ENCODE measurements at places on chromosomes 5 and 9. TPM values are rescaled to one million over a fixed set of nuclear protein-coding genes. Genes with fewer than 3 reads are reported as not detected.

Gene TSSK1B
- 0.73 TPM for total RNA-seq

Gene TOPORS
- total RNA-seq: 28.0 TPM

Gene ITK
- total RNA-seq: 0.09 TPM

Gene PRLR
- 5.2 TPM for total RNA-seq

Gene DCAF12
- total RNA-seq: 26.3 TPM

Gene OBP2A
- not detected for total RNA-seq

Gene BICD2
- 32.4 TPM for total RNA-seq

- no peak for DNase-seq
Observed at GRCh38 chr9:75964427-75964826, 74.0 kb downstream of the PCSK5 start.

GRCh38 chr9:106757514-106757913 lies 105.5 kb upstream of the ZNF462 start:
- no peak for DNase-seq

- no peak for DNase-seq
Observed at GRCh38 chr5:137367951-137368350, 131.2 kb downstream of the SPOCK1 start.

DNA sequence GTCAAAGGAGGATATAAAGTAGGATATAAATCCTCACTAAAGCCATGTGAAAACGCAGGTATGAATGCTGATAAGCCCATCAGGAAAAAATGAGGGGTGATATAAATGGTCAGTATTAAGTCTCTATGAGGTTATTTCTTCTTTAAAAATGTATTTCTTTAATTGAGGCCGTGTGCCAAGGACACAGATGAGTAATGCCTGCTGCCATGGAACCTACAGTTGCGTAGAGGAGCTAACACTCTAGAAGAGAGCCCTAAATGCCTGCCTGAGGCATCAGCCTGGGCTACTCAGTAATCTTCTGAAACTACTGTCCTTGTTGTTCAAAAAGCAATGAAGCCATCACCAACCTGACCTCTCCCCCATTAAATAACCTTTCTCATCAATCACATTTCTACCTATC lies 84.9 kb downstream of the KLHL3 start:
- DNase-seq: no peak

GRCh38 chr9:14190240-14190639 lies 123.7 kb downstream of the NFIB start:
- DNase-seq: no peak

- no peak for DNase-seq
Observed at GRCh38 chr5:132291026-132291425, 3.2 kb upstream of the SLC22A4 start.

DNA sequence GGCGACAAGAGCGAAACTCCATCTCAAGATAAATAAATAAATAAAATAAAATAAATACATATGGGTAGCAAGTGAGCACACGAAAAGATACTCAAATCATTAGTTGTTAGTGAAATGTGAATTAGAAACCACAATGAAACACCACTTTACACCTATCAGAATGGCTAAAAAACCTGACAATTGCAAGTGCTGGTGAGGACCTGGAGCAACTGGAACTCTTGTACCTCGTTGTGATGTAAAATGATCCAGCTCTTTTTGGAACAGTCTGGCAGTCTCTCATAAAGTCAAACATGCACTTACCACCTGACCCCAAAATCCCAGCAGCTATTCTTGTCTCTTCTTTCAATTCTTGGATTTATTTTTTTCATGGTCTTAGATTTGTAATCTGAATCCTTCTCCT lies 69.2 kb upstream of the FBXW11 start:
- DNase-seq: no peak

GRCh38 chr5:41275813-41276512 lies 62.6 kb upstream of the C6 start:
- DNase-seq: no peak

Measured in cerebellum (tissue), 4 donors.